ENCODE measurements at places on chromosomes 2 and 18.

DNA sequence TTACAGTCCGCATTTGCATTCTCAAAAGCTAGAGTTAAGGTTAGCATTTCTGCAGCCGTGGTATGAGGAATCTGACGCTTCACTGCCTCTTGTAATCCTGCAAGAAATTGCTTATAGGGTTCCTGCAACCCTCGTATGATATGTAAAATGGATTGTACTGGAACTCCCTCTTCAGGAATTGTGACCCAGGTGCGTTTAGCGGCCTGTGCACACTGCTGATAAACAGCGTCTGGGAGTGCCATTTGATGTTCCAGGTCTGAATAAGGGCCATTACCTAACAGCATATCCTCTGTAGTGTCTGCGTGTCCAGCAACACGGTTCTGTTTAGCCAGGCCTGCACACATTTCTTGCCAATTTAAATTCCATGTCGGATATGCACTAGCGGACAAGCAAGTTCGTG is 42.5 kb downstream of the CXCR4 start:
- no peak for DNase-seq

- no peak for DNase-seq
Measured at GRCh38 chr2:37705191-37705590, 33.7 kb upstream of the CDC42EP3 start.

GRCh38 chr2:69701100-69701945 is 40.6 kb upstream of the ANXA4 start:
- no peak for DNase-seq

- DNase-seq = no peak
Measured at GRCh38 chr18:64100116-64100922, 48.6 kb downstream of the LINC00305 start.

DNA sequence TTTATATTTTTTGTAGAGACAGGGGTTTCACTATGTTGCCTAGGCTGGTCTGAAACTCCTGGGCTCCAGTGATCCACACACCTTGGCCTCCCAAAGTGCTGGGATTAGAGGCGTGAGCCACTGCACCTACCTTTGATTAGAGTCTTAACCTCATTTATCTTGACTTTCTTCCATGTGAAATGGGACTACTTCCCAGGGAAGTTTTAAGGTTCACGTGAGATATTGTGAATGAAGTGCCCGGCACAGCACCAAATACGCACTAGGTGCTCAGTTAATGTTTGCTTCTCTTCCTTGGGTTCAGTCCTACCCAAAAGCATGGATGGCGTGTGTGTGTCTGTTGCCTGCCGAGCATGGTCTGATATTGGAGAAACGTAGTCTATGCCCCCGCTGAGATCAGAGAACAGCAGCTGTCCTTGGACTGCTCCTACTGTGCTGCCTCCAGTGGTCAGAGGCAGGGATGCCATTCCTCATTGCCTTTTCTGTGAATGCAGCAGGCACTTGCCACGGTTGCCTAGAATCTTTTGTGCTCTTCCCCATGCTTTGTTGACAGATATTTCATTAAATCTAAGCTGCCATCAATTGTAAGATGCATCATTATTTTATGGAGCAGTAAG is 12.3 kb upstream of the TFCP2L1 start:
- DNase-seq = no peak

- no peak for DNase-seq
Measured at GRCh38 chr2:229501051-229501794, 213.1 kb downstream of the DNER start.

DNA sequence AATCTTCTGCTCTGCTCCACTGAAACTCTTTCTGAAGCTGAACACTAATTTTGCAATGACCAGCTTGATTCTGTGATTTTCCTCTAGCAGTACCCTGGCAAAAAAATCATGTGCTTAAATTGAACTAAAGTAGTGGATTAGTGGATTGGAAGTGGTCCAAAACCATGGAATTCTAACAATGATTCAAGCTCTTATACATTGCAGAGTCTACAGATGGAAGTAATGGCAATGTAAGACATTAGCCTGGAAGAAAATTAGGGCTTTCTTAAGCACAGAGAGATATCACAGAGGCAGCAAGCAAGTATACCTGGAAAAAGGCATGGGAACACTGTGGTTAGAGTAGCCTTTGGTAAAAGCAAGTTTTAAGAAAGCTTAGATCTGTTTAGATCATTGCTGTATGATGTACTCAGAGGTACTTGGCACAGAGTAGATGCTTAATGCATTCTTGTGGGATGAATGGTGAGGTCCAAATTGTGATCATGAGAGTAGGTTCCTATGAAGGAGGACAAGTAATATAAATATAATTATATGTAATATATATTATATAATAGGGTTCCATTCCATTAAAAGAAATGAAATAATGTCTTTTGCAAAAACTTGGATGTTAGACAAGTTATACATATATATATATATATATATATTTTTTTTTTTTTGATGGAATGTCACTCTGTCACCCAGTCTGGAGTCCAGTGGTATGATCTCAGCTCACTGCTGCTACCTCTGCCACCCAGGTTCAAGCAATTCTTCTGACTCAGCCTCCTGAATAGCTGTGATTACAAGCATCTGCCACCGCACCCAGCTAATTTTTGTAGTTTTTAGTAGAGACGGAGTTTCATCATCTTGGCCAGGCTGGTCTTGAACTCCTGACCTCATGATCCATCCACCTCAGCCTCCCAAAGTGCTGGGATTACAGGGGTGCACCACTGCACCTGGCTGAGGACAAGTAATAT is 172.2 kb upstream of the SCN7A start:
- no peak for DNase-seq

DNA sequence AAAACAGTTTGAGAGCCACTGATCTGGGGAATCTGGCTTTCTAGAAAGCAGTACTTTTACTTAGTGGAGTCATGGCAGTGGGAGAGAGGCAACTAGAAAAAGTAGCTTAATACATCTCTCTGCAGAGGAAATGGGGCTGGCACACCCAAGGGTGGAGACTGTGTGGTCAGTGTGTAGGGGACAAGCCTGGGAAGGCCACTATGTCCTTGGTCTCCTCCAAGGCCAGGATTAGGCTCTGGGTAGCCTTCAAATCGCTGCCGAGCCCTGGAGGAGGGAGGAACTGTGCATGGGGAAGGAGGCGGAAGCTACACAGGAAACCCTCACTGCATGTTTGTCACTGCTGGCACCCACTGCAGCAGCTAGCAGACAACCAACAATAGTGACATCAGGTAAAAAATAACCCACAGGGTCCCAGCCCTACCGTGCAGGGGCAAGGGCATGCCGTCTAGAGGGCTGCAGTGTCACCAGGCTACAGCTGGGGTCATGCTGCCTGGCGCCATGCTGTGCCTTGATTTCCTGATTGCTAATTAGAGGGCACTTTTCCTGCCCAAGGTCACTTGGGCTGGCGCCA is 34.8 kb downstream of the LBH start:
- peak; percentile 72 for DNase-seq

- DNase-seq = peak; percentile 20
Measured at GRCh38 chr2:62038975-62039771, 133.7 kb downstream of the COMMD1 start.

- no peak for DNase-seq
Measured at GRCh38 chr2:49753344-49753985, 599.1 kb upstream of the FSHR start.

All from CD4-positive, alpha-beta T cell treated with Interferon gamma for 1 hour (primary cell).